ENCODE measurements at places on chromosomes 12 and 14.

DNA sequence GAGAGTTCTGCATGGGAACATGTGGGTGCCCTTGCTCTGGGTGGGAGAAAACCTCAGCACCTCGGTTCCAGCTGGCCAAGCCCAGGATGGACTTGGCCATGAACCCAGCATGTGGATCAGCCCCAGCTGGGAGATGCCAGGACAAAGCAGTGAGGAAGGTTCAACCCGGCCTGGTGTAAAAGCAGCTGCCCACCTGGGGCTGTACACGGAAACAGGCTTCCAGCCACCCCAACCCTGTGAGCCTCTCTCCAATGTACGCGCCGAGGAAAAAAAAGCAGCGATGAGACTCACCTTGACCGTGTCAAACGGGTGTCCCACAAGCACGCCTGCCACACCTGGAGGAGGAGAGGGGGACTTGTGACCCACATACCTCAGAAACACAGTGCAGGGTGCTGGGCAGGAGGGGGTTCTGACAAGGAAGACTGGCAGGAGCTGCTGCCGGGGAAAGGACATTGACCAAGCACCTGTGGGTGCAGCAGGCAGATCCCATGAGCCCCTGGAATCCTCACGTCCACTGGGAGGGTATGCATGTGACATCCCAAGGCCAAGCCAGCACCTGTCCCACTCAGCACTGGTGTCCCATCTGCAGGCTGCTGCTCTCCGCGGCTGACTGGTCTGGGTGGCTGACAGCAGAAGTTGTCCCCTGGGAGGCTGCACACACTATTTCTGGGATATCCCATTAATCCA lies 7.5 kb downstream of the SLC25A29 start:
- no peak for DNase-seq

GRCh38 chr14:99586054-99586760 lies 17.8 kb downstream of the CCDC85C start:
- no peak for DNase-seq

DNA sequence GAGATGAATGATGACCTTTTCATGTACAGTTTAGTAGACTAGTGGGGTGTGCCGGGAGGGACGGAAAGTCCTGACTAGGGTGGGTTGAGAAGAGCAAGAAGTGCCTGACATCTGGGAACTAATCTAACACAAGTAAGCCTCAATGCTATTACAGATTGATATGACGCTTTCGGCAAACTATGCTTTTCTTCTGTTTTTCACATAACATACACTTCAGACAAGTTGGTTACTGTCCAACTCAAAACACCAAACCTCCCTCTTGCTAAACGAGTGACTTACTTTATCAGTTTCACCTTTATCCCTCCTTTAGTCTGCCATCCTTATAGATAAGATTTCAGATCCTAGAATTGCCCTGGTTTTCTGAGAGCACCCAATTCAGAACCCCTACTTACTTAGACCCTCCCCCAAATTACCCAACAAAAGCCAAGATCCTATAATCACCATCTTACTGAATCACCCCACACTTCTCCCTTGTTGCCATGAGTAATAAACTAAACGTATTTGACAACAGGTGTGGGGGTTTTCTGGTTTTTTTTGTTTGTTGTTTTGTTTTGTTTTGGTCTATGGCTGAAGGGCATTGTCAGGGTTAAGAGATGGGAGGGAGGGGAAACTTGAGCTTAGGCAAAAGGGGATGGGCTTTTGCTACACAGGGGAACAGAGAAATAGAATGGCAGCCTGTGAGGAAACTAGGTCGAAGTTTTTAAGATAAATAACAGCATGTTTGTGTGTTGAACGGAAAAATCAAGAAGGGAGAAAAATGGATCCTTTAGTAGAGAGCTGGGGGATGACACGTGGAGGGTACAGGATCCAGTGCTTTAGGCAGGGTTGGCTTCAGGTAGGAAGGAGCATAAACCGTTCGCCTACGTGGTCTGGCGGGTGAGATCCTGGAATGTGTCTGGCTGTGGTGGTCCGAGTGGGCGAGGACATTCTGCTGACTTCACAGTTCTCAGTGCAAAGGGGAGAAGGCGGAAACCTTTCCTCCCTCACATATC lies 6.1 kb upstream of the PSMA3 start:
- DNase-seq, result no peak

GRCh38 chr12:53219292-53219955 lies 12.4 kb upstream of the ITGB7 start:
- DNase-seq, result no peak

GRCh38 chr12:125169870-125170269 lies 104.6 kb downstream of the AACS start:
- DNase-seq, result no peak

- no peak for DNase-seq
Measured at GRCh38 chr12:7439579-7440505, 4.1 kb downstream of the CD163L1 start.

- DNase-seq, result no peak
Measured at GRCh38 chr12:49790741-49791555, 37.3 kb downstream of the NCKAP5L start.

- no peak for DNase-seq
Measured at GRCh38 chr12:4118017-4118510, 155.5 kb upstream of the CCND2 start.

DNA sequence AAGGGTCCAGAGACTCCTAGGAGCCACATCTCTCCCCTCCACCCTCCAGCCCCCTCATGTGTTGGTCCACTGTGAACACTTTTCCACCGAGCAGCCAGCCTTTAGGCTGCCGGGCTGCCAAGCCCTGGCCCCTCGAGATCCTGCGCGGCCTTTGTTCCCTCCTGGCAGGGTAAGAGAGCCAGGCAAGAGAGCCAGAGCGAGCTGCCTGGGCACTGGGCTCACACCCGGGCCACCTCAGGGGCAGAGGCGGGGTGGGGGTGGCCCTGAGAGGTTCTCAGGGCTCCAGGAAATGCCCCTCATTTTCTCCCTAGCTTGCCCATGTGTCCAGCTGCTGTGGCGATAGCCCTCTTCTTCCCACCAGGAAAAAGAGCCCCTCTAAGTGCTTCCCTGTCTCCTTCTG lies 44.8 kb downstream of the LTBP2 start:
- no peak for DNase-seq

DNA sequence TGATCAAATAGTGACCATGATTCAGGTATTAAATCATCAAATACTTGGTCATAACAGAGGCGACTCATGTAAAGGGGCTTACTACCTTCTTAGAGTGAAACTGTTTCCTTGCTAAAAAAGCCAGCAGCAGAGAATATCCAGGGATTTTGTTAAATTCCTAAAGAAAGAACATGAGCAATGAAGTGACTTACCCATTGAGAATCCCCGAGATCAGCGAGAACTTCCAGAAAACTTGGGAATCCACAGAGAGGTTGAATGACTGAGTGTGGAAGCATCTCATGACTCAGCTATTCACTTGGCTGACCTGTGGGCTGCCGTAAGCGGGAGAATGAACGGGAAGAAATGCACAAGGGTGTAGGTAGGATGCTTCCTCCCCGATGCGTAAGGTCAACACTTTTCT lies 85.3 kb upstream of the KCNA1 start:
- DNase-seq, result no peak

DNA sequence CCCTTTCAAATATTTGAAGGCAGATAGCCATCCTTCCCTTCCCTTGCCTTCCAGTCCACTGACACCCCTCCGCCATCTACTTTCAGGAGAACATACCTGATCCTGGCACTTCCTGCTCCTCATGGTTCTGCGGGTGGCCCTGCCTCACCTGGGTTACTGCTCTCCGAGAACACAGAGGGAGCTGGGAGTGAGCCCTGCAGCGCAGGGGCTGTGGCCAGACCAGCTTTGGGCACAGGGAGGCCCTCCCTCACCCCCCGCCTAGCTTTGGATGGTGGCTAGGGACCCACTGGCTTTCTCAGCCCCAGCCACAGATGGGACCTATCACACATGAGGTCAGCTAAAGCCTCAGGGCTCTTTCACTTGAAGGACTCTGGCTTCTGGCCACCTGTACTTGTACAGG lies 12.4 kb downstream of the IQSEC3 start:
- DNase-seq, result no peak

DNA sequence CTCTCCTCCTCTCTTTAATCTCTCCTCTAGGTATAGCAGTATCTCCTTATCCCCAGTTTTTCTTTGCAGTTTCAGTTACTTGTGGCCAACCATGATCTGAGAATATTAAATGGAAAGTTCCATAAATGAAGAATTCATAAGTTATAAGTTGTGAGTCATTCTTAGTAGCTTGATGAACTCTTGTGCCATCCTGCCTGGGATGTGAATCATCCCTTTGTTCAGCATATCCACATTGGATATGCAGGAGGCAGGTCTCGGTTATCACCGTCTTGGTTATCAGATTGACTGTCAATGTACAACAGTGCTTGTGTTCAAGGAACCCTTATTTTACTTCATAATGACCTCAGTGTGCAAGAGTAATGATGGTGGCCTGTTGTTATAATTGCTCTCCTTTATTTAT lies 134.0 kb downstream of the TMEM117 start:
- DNase-seq, result no peak

DNA sequence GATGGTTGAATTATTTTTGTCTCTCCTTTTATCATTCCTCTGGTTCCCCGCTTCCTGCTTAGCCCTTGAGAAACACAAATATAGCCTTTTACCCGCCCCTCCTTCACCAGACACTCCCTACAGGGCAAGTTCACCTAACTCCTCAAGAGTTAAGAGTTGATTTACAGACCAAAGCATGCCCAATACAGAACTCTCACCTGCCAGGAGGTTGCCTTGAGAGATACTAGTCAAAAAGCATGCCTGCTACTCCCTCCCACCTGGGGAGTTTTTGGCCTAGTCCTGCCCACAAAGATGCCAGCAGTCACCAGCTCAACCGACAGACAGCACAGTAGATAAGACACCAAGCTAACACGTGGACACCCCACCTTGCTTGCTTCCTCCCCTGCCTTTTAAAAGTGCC lies 11.2 kb downstream of the LGMN start:
- no peak for DNase-seq

DNA sequence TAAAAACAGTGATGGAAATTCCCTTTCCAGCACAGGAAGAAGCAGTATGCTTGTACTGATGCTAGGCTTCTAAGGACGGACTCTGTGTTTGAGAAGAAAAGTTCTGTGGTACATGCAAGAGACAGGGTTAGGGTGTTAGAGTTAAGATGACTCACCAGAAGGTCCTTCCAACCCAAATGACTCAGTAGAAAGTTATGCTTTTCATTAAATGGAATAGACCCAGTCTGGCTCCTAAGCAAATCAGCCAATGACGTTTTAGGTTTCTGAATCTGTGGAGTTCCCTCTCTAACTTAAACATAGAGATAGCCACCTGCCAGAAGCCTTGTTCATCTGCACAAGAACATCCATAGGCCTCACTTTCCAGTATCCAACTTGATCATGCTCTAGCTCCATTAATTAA lies 5.7 kb downstream of the PTHLH start:
- DNase-seq, result no peak

DNA sequence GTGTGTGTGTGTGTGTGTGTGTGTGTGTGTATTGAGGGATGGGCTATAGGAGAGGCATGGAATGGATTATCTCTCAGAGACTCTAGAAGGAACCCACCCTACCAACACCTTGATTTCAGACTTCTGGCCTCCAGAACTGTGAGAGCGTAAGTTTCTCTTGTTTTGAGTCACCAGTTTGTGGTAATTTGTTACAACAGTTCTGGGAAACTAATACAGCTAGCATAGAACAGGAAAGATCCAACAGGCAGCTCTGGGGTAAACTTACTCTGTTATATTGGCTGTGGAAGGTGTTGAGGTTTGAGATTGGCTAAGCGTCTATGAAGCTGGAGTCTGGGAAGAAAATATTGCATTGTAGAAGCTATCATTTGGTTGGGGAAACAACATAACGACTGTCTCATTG lies 334.3 kb downstream of the AACS start:
- DNase-seq, result no peak

DNA sequence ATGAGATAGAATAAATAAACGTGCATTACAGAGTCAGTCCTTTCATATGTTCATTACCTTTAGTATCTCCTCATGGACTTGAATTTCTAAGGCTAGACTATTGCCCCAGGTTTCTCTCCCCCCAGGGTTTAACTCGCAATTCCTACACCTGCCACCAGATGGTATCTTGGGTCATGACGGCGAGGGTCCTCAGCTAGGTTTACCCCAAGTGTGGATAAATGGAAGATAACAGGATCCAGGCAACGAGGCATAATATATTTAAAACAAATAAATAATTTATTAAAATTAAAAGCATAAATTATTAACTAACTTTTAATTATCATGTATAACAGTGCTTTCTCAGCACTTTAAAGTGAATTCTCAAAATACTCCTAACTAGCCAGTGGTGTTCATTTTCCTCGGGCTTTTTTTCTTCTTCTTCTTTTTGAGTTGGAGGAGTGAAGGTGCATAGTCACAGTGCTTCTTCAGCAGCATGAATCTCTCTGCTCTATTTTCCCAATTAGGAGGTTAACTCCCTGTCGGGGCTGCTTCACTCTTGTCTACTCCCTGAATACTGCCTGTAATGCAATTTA lies 243.5 kb upstream of the CAND1 start:
- peak; percentile 43 for DNase-seq

DNA sequence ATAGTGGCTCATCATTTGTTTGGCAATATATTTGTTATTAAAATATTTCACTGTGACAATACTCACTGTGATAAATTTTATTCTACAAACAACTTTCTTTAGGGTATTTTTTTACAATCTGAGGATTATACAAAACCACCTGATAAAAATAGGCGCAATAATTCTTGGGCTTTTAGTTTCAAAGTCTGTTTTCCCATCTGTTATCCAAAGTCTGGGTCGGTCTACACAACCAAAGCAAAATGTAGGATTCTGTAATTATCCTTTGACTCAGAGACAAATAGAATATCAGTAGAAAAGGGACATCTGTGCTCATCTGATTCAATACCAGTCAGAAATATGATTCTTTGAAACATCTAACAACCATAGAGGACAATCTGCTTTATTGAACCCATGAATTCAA lies 271.8 kb upstream of the AMIGO2 start:
- DNase-seq, result no peak

DNA sequence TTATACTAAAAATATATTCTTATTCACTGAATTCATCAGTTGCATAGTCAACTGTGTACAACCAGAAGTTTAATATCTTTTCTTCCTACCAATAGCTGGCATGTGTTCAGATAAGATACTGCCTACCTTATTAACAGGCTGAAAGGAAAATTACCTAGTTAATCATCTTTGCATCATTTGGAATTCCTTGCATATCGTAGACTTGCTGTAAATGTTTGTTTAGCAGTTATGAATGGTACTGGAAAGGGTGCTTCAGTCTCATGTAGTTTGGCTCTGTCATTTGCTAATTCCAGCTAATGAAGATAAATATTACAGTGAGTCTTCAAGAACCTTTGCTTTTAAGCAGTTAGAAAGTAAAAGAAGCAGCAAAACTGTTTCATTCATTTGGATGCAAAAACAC lies 84.4 kb downstream of the PPHLN1 start:
- DNase-seq, result no peak

DNA sequence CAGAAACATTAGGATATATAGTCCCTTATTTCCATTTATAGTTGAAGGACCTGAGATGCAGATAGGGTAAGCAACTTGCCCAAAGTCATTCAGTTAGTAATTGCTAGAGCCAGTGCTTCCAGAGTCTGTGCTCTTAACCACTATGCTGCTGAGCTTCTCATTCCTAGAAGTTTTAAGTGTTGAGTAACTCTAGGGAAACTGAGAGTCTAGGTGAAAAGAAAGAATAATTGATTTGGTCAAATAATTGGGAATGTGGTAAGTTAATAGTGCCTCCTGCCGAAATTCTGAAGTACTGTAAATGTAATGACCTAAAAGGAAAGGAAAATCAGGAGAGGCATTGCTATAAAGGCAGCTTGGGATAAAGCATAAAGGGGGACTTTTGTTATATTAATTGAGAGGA lies 14.1 kb downstream of the PYROXD1 start:
- no peak for DNase-seq

All from NCI-H1092 treated with DMSO at 0.1 percent for 48 hours (cell line).